Stimulated activated CD4-positive, alpha-beta T cell treated with anti-CD3 and anti-CD28 coated beads, Interleukin-4, amount 100 ng/mL, for 24 hours (primary cell): ENCODE measurements at places on chromosomes 11 and 22.
A peak's percentile ranks its signal among the peaks of the same experiment; 100 is the strongest.

GRCh38 chr11:100785148-100785983 is 98.3 kb downstream of the ARHGAP42 start:
- no peak for DNase-seq

DNA sequence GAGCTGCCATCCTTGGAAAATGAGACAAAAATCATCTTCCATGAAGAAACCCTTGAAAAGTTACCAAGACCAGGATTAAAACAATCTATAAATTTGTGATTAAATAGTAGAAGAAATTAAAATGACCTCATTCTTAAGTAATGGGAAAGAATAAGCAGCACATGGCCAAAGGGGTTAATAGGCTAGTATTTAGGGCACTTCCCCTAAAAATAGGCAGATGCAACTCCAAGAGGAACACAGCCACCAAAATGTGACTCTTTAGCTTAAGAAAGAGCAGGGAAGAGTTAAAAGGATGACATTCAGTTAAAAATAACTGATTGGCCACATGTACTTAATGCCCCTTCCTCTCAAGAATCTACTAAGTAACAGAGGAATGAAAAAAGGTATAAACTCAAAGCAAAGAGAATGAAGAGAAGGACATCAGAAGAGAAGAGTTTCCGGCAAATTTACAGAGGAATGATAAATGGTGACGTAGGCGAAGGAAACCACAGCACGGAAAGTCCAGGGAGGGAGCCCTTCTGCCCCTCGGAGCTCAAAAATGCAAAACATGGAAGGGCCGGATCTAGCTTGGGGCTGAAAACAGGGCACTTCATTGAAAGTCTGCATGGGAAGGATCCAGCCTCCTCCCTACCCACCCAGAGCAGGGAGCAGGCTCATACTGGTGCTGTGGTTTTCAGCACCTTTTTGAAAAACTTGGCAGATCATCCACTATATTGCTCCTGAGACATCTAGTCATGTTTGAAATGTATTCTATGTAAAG is 17.8 kb downstream of the SCUBE2 start:
- DNase-seq: no peak

- DNase-seq: no peak
These were observed 281.7 kb downstream of the NXPE2 start for GRCh38 chr11:114959953-114960505.

- DNase-seq: no peak
These were observed 38.6 kb upstream of the LMO2 start for GRCh38 chr11:33930317-33931021.

GRCh38 chr11:78045851-78046485 is 17.7 kb upstream of the THRSP start:
- peak; percentile 74 for DNase-seq

- DNase-seq: no peak
These were observed 135.4 kb downstream of the CCDC81 start for GRCh38 chr11:86510097-86510496.

DNA sequence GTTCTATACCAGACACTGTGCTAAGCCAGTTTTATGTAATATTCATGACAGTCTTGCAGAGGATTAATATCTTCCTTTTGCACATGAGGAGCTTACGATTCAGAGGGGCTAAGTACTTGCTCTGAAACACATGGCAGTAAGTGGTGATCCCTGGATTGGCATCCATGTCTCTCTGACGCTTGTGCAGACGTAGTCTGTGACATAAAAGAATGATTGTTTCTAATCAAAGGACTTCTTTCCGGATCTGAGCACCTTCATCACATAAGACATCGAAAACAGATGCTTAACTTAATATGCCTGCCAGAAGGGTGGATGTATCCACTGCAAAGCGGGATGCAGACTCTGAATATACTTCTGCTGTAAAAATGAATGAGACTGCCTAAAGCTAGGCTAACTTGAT is 74.8 kb downstream of the ARHGAP42 start:
- no peak for DNase-seq

DNA sequence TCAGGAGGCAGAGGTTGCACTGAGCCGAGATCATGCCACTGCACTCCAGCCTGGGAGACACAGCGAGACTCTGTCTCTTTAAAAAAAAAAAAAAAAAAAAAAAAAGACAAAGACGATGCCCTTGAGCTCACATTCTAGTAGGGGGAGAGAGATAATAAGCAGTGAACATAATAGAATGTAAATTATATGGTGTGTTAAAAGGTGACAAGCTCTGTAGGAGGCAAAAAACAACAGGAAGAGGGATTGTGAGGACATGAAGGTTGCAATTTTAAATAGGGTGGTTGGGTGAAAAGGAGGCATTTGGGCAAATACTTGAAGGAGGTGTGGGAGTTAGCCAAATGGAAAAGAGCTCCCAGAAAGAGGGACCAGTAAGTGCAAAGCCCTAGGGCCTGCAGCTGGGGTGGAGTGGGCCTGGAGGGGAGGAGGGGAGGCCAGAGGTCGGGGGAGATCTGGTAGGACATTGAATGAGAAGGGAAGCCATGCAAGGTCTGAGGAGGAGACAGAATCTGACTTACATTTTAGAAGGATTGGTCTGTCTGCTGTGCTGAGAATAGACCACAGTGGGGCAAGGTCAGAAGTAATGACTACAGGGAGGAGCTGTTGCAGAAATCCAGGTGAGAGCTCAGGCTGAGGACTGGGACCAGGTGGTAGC is 26.6 kb downstream of the P2RY2 start:
- no peak for DNase-seq

- no peak for DNase-seq
These were observed 41.7 kb downstream of the MICAL3 start for GRCh38 chr22:17982572-17983141.

DNA sequence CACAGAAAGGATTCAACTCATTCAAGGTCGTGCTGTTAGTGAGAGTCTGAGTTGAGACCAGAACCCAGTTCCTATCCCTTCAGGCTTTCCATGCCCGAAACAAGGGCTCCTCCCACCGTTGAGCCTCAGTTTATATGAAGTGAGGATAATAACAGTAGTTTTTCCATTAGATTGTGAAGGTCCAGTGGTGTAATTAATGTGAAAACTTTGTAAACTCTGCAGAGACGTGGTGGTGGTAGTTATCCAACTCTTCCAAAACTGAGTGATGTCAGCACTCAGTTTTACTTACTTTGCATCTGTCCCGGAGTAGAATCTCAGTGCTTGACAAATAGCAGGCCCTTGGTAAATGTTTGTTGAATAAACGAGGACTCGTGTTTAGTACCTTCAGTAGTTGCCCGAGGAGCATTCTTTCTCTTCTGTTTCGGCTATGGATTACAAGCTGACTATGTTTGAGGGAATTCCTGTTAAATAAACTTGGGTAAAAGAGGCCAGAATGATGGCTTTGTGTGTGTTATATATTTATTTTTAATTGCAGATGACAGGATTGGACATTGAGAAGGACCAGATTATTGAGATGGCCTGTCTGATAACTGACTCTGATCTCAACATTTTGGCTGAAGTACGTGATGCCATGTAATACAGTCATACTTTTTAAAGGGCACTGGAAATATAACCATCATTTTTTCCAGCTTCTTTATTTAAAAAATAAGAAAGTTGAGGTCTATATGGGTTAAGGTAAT is 1.0 kb downstream of the REXO2 start:
- DNase-seq: no peak

DNA sequence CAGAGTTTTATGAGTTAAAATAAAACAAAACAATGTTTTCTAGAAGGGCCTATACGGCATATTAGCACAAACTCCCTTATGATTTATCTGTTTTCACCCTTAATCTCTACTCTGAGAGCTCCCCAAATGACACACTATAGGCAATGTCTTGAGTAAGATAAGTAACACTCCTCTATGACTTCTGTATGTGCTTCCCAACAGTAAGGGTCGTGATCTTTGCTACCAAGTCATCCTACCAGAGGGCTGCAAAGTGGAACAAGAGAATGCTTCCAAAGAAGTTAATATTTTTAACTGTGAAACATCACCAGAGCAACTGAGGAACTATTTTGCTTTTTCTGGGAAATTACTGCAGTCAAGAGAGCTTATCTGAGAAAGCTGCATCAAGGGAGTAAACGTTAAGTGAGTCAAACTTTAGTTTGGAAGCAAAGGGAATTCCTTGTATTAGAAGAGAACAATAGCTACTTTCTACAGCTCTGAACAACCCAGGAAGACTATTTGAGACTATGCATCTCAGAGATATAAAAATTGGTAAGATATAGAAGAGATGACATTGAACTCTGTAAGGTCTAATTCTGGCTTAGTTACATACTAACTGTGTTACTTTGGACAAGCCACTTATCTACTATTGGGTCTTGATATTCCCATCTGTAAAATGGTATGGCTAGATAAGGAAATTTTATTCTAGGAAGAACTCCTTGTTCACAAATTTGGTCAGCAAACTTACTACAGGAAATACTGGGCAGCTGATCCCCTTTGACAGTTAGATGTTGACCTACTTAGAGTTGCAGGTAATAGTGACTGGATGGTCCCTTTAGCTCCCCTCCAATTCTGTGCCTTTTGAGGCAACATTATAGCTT is 43.7 kb upstream of the CCDC34 start:
- DNase-seq: no peak

- DNase-seq: no peak
These were observed 154.6 kb downstream of the GRIK4 start for GRCh38 chr11:120666121-120666639.

- no peak for DNase-seq
These were observed 787.1 kb upstream of the API5 start for GRCh38 chr11:42524534-42525227.

DNA sequence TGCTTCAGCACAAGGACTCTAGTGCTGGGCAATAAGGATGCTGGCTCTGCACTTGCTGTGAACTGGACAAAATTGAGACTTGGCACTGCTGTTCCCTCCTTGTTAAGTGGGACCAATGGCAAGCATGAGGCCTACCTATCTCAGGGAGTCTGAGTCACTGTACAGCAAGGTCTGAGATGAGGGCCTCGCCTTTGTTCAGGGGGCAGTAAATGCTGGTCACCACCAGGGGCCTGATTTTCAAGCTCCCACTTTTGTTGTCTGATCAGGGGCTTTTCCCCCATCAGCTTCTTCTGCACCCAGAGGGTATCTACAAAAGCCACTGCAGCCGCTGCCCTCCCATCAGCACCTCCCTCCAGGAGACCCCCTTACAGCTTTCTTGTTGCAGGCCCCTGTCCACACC is 22.8 kb downstream of the DHCR7 start:
- no peak for DNase-seq

DNA sequence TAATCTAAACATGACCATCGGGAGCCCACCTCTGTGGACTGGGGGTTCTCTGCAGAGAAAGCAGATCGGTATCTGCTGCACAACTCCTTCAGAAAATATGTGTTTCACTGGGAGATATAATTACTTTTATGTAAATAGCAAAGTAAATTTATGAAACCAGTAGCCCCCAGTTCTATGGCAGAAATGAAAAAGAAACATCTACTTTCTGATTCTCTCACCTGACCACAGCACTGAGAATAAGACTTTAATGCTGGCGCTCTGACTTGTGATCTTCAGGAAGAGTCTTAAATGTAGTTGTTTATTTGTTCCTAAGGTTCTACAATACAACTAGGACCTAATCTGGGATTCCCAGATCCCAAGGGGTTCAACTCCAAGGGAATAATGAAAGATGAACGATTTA is 518.0 kb downstream of the DLG2 start:
- no peak for DNase-seq

DNA sequence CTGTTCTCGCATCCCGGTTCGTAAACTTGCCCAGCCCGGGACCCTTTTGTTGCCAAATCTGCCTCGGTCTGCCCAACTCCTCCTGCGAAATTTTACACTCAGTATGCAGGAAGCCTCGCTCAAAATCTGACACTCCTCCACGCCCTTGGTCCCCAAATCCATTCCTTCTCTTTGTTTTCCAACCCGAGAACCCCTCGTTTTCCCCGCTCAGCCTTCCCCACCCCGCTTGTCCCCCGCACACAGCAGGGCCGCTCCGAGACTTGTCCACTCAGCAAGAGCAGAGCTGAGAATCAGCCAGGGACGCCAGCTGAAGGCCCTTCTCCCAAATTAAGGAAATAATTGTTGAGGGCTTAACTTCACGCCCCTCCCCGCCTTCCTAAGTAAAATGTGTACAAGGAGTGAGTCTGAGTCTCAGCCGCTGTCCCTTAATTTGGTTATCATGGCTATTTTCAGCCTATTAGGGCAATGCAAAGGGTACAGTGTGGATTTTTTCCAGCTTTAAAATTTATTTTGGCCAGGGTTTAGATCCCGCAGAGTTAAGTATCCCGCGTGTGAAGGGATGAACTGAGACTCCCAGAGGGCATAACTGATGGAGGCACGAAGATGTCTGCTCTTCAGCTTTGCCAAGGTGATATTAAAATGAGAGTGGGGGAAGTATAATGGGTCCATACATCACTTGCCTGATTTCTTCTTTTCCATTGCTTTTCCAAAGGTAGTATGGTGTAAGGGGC is 581 bp upstream of the FBXO3 start:
- DNase-seq: no peak

DNA sequence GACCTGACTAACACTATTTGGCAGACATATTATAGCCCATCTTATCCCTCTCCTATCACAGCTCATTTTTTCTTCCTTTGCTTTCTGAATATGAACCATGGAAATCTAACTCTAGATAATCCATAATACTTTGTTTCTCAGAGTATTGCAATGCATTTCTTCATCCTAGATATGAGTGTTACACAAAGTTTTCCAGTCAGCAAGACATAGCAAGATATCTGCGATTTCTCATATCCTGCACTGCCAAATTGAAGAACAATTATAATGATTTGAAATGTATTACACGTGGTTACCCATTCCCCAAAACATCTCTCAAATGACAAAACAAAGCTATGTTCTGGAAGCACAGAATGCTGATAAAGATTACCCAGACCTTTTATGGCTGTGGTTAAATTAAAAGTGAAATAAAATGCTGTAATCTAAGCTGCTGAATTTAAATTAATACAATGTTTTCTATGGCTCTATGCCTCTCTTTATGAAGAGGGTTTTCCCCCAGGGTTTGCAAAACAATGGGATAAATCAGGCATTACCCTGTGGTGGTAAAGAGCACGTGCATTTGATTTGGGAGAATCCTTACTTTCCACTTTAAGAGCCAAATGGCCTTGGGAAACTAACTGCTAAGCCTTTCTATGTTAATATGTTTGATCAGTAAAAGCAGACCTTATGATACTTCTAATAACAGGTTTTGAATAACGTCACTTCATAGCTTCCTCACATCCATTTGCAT is 1291.0 kb upstream of the CNTN5 start:
- DNase-seq: no peak

DNA sequence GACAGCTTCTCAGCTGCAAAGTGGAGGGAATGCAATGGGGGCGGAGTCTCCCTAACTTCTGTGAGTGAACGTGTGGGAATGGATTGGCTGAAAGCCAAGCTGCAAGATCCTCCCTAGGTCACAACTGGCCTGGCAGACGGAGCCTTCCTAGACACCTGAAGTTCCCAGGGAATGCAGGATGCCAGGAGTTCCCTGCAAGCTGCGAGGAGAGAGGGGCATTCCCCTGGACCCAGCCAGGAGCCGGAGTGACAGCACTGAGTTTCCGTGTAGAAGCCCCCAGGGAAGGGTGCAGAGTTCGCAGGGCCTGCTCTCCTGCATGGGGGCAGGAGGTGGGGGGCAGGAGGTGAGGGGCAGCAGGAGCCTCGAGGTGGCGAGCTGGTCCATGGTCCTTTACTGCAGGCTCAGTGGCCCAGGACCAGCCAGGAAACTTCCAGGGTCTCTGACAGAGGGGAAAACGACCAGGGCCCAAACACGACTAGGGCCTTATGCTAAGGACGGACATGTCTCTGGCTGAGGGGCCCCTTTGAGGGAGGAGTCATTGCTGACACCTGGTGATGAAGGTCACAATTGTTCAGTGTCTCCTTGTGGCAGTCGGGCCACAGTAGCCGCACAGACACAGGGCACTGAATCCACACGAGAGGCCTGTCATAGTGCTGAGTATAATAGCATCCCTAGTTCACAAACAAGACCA is 141.4 kb downstream of the FBXO7 start:
- DNase-seq: no peak

- DNase-seq: peak; percentile 78
These were observed 4.3 kb upstream of the BAIAP2L2 start for GRCh38 chr22:38114484-38115398.
